T-helper 17 cell (primary cell): ENCODE measurements at places on chromosomes 2 and 18.

DNA sequence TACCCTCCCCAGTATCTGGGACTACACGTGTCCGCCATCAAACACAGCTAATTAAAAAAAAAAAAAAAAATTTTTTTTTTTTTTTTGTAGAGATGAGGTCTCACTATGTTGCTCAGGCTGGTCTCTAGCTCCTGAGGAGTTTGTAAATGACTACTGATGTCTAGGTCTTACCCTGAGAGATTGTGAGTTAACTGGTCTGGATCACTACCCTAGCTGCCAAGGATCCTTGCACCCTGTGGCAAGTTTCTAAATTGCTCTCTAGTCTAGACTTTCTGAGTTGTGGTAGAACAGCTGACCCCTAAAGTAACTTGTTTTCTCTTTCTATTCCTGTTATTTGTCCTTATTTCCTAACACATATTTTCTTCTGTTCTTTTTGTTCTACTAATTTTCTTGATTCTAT is 44.5 kb downstream of the ABHD3 start:
- no peak for DNase-seq

DNA sequence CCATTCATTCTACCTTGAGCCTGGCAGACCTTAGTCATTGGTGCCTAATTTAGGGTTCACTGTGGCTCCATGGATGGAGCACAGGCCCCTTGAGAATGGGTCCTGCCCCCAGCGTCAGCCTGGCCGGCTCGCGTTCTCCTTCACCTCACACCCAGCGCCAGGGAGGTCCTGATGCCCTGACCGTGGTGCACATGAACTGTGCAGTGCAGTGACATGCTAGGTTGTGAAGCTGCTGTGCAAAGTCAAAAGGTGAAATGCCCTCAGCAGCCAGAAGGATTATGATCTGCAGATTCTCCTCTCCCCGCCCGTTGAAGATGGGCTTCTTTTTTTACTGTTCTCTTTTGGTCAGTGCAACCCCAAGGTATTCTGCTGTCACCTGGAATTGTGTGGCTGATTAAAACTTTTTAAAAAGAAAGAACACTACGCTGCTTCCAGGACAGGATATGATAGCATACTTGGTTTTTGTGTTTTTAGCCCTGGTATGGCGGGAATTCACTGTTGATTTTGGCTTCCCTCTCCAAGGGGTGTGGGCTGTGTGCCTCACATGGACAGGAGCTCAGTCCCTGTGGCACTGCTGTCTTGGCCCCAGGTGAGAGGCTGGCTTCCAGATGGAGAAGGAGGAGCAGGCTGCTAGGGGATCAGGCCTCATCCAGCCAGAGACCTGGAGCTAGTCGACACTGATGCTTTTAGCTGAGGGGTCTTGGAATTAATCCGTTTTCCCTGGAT is 49.4 kb upstream of the MCFD2 start:
- no peak for DNase-seq

GRCh38 chr18:56988022-56988421 is 158.9 kb upstream of the BOD1L2 start:
- no peak for DNase-seq

DNA sequence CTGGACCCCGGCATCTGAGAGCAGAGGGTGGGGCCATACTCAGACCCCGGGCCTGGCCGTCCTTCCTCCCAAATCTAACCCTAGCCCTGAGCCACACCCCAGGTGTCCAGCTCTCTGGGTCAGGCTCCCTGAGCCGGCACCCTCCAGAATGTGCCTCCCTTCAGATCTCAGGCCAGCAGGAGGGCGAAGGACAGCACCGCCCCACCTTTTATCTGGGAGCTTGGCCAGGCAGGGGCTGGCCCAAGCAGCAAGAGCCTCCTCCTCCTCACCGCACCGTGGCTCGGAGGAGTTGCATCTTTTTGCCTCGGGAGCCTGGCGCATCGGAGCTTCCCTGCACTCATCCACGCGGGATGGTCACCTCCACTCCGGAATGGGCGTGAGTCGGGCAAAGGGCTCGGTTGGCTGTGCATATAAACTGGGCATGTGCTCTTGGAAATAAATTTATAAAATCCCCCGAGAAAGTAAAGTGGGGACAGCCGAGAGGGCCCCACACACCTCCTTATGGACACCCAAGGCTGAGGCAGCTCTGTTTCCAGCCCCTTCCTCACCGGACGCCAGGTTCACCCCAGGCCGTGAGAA is 69.1 kb upstream of the CTDP1 start:
- no peak for DNase-seq

GRCh38 chr2:196902828-196903227 is 23.7 kb downstream of the PGAP1 start:
- no peak for DNase-seq

- DNase-seq = no peak
Measured at GRCh38 chr2:98508709-98509066, 64.0 kb downstream of the INPP4A start.

DNA sequence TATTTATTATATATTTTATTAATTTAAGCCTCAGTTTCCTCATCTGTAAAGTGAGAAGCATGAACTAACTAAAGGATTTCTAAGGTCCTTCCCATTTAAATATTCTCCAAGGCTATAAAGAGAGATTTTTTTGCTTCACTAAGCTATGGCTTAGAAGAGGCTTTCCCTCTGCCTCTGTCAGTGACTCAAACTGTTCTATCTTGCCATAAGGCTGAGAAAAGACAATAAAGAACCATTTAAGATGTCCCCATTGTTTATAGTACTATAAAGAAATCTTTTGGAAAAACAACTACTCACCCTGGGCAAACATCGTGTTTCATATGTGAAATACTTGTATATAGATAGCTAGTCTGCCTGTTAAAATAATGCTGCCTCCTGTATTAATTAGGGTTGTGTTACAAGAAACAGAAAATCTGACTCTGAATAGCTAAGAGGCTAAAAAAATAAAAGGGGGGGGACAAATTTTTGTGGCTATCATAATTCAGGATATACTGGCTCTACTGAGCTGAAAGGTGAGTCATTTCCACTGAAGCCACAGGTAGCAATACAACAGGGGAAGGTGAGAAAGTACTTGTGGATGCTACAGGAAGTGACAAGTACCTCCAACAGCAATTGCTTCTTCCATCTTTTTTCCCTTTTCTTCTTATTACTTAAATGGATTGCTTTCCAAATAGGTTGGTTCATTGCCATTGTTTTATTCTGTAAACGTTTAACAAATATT is 25.4 kb downstream of the EPHA4 start:
- no peak for DNase-seq

GRCh38 chr2:10221443-10221842 is 81.3 kb upstream of the HPCAL1 start:
- no peak for DNase-seq

- no peak for DNase-seq
Measured at GRCh38 chr2:40363631-40364030, 88.3 kb downstream of the SLC8A1 start.

DNA sequence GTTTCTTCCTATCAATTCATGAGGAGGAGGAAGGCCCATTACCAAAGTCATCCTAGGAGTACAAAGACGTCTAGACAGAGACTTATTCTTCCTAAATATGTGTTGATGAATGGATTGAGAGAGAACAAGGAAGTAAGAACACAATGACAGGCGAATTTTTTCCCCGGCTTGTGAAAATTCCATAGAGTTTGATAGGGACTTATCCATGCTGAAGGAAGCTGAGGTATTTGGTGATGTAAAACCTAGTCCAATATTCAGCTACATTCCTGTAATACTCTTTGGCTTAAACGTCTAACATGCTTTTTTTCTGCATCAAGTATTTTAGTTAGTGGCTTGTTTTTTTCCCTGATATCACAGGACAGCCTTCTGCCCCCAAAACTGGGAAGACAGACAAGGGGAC is 121.9 kb upstream of the MYT1L start:
- DNase-seq = no peak

DNA sequence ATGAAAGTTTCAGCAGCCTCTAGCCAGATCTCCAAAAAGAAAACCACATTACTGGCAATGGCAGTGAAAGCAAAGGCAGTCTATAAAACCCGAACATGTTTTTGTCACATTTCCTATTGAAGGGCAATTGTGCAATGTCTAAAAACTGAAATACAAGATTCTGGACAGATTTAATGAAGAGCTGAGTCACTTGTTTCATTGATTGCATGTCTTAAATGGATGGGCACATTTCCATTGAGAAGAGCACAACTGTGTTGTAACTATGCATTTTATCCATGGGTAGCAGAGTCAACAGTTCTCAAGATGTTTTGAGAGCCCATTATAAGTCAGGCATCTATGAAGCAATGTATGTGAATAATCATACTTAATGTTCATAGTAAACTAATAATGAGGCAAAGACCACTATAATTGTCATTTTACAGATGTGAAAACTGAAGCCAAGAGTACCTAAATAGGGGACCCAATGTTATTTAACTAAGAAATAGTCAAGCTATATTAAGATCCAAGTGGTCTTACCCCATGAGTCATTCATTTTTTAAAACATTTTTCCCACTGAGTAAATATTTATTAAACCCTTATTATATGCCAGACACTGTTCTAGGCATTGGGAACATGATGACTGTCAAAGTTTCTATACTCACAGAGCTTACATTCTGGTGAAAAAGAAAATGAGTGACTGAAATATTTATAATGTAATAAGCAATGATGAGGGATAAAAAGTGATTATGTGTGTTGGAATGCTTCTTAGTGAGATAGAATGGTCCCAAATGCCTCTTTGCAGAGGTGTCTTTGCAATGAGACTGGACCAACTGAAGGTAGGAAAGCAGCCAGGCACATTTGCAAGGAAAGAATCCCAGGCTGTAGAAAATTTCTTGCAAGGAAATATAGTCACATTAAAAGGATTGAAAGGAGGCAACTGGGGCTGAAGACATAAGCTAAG is 818.9 kb upstream of the ACVR2A start:
- no peak for DNase-seq

DNA sequence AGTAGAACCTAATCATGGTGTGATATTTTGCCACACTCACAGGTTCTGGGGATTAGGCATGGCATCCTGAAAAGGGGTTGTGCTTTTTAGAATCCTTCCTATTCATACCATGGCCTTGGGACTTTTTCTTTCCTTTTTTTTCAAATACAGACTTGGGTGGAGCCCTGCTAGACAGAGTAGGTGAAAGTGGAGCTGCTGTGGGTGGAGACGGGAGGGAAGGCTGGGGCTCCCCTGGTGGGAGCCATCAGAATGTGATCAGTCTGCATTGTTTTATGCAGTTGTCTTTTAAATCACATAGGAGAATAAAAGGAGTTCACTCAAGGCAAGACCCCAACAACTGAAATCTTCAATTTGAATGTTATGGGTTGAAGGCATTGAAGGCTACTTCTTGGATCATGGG is 130.2 kb downstream of the VAPA start:
- DNase-seq = no peak

DNA sequence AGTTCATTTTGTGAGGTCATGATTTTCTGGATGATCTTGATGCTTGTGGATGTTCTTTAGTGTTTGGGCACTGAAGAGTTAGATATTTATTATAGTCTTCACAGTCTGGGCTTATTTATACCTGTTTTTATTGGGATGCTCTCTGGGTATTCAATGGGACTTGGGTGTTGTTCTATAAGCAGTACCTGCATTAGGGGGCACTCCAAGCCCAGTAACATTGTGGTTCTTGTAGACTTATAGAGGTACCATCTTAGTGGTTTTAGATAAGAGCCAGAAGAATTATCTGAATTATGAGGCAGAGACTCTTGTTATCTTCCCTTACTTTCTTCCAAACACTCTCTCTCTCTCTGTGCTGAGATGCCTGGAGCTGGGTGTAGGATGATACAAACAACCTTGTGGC is 470.0 kb downstream of the PIK3C3 start:
- no peak for DNase-seq

DNA sequence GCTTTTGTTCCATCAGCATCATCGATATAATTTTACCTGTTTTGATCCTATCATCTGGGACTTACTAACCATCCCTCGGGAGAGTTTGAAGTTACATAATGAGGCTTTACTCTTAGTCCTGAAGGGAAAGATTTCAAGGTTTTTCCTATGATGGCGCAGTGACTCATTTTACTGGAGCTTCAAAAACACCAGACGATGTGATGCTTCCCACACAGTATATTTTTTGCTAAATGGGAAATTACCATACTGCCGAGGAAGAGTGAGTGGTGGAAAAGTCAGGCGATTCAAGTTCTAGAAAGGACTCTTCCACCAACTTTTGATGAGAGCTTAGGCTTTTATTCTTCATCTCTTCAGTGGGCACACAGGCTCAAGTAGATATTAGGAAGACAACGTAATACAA is 44.6 kb upstream of the GCG start:
- no peak for DNase-seq

DNA sequence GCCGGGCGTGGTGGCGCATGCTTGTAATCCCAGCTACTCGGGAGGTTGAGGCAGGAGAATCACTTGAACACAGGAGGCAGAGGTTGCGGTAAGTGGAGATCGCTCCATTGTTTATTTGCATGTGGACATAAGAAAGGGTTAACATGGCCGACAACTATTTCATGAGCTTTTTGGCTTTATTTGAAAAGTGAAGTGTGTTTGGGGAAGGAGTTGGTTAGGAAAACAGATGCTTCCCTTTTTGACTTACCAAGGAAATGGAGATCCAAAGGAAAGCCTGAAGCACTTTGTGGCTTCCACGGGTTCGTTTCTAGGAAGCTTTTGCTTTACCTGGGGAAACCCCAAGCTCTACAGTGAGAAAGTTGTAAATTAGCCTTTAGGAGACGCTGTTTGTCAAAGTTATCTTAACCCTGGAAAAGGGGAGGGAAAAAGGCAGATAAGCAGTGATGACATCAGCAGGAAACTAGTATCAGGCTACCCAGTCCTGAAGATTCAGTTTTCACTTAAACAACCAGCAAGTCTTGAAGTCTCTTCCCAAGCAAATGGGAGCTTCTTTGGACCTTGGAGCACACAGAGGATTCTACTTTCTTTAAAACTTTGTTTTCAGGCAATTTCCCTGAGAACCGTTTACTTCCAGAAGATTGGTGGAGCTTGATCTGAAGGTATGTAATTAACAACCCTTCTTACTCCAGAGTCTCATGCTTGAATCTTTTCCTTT is at the start of gene CASP10:
Gene CASP10, plus strand, starts transcription at position 492 of the 715 bp plus-strand sequence. CDS start 2,637 bp downstream, outside the sequence.
- DNase-seq = no peak

DNA sequence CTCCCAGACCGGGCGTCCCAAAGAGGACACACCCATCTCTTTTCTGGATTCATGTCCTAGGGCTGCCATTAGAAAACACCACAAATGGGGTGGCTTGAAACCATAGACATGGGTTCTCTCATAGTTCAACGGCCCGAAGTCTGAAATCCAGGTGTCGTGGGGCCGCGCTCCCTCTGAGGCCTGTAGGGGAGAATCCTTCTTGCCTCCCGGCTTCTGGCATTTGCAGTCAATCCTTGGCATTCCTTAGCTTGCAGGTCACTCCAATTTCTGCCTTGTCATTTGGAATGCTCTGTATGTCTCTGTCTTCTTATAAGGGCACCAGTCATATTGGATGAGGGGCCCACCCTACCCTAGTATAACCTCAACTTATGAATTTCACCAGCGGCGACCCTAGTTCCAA is 65.1 kb downstream of the CYB5A start:
- no peak for DNase-seq

- no peak for DNase-seq
Measured at GRCh38 chr2:45888641-45889040, 237.2 kb downstream of the PRKCE start.

- DNase-seq = no peak
Measured at GRCh38 chr2:669323-669722, 7.9 kb downstream of the TMEM18 start.

- DNase-seq = no peak
Measured at GRCh38 chr2:102522890-102523289, 49.9 kb downstream of the SLC9A4 start.

- no peak for DNase-seq
Measured at GRCh38 chr18:59286341-59286740, 13.1 kb upstream of the RAX start.
